Regular cardiac myocyte (primary cell): ENCODE measurements at places on chromosomes 1 and 21. TPM values are rescaled to one million over a fixed set of nuclear protein-coding genes. Genes with fewer than 3 reads are reported as not detected.

The S100A3 gene
- 2.8 and 4.6 TPM in 2 replicates for total RNA-seq

The CD1D gene
- under 0.01 and 1.1 TPM in 2 replicates for total RNA-seq

The GPA33 gene
- total RNA-seq: not detected in 2 replicates

The SPRR5 gene
- total RNA-seq: not detected in 2 replicates

The FCAMR gene
- total RNA-seq: under 0.01 TPM in 1 of 2 replicates, not detected in the other

The SERTAD4 gene
- total RNA-seq: 11.8 and 12.1 TPM in 2 replicates

The TAL1 gene
- total RNA-seq: 0.19 and 11.3 TPM in 2 replicates

The TPTE gene
- not detected in 2 replicates for total RNA-seq

The GJB3 gene
- total RNA-seq: under 0.01 TPM in 2 replicates

The FCRL5 gene
- total RNA-seq: not detected in 2 replicates

The SUSD4 gene
- under 0.01 TPM in 2 replicates for total RNA-seq

The ITLN2 gene
- 1.4 TPM in 1 of 2 replicates, not detected in the other for total RNA-seq

The SASS6 gene
- 2.5 and 5.4 TPM in 2 replicates for total RNA-seq
